ENCODE measurements at places on chromosomes 4 and X.

- peak; percentile 14 for DNase-seq
These were observed 3.0 kb downstream of the LINC00632 start for GRCh38 chrX:140712413-140713173.

GRCh38 chr4:38008571-38009021, 48.4 kb downstream of the PTTG2 start:
- no peak for DNase-seq

- DNase-seq = no peak
These were observed 107.9 kb downstream of the CPEB2 start for GRCh38 chr4:15110120-15110571.

GRCh38 chrX:120356084-120356483, 5.8 kb upstream of the ATP1B4 start:
- DNase-seq = no peak

- DNase-seq = no peak
These were observed 371.4 kb downstream of the NLGN4X start for GRCh38 chrX:5857232-5857631.

GRCh38 chr4:146124023-146124680, 51.4 kb upstream of the LSM6 start:
- DNase-seq = no peak

DNA sequence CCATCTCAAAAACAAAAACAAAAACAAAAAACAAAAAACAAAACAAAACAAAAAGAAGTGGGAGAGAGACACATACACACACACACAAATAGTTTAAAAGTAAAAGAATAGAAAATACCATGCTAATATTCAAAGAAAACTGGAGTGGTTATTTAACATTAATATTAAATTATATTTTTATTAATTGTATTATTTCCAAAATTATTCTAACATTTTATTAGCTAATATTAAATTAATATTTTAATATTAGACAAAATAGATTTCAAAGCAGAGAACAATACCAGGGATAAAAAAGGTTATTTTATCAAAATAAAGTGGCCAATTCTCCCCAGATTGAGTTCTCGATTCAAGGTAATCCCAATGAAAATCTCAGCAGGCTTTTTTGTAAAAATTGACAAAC, 90.9 kb downstream of the NAT8L start:
- no peak for DNase-seq

DNA sequence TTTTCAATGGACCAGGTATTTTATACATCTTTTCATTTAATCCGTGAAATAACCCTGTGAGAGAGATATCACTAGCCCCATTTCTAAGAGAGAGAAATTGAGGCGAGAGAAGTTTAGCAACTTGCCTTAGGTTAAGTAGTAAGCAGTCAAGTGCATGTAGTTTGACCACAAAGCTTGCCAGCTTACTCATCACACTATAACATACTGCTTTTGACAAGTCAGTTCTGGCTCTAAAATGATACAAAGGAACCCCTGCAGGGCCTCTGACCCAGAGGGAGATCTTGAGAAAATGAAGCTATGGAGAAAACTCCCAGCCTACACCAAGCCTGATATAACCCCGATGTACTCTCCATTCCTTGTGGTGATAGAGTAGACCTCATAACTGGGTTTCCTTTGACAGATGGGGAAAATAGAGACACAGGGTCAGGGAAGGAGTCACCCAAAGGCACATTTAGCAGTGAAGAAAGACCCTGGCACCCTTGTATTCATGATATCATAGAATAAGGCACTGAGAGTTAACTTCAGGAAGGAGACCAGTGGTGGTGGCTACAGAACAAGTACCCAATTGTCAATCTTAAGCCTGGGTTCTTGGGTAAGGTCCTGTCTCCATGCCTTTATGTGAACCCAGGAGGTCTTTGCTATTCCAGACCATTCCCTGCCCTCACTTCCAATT, 60.2 kb upstream of the MSN start:
- DNase-seq = peak; percentile 13

- no peak for DNase-seq
These were observed 99.5 kb upstream of the BLTP1 start for GRCh38 chr4:122052677-122053076.

DNA sequence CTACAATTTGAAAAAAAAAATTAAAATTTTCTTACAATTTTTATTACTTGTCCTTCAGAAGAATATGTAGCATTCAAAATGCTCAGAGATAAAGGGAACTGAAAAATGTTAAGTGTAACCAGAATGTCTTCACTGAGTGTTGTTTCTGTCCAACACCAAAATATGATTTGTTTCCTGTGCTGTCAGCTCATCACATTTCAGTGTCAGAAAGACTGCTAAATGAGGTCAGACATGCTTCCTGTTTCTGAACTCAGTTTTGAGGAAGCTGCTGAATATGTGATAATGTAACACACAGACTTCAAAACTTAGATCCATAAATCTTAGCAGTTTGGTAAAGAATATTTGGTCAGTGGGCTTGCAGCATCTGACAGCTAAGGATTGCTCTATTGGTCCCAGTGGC, 1849.7 kb downstream of the PCDH7 start:
- DNase-seq = no peak

DNA sequence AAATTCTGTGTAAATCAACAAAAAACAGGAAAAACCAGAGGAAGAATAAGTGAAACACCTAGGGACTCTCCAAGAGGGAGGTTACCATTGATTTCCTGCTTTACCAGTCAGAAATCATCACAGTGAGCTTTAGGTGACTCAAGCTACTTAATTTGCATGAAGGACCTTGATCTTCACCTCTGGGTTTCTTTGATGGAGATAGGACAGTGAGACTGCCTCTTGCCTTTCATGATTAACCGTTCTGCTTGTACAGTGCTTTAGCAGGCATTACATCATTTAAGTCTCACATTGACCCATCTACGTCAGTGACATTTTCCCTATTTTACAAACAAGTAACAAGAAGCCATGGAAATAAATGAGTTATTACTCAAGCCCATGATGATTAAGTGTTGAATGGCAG, 3.4 kb upstream of the GK start:
- DNase-seq = no peak

DNA sequence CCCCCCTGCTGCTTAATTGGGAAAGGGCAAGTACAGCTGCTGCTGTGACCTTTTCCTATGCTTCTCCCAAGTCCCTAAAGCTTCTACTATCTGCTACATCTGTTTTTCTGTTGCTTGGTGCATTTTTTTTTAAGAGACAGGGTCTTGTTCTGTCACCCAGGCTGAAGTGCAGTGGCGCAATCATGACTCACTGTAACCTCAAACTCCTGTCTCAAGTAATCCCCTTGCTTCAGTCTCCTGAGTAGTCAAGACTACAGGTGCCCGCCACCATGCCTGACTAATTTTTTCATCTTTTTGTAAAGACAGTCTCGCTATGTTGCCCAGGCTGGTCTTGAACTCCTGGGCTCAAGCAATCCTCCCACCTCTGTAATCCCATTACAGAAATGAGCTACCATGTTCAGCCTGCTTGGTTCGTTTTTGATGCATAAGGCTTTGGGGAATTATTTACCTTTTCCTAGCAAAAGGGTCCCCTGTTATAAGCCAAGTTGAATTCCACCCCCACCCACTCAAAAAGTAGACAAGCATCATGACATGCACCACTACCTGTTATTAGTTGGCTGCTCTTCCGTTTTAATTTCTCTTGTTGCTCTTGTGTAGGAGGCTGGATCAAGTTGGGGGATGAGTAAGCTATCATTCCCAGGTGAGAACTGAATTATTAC, 39.6 kb downstream of the DGKK start:
- DNase-seq = no peak

DNA sequence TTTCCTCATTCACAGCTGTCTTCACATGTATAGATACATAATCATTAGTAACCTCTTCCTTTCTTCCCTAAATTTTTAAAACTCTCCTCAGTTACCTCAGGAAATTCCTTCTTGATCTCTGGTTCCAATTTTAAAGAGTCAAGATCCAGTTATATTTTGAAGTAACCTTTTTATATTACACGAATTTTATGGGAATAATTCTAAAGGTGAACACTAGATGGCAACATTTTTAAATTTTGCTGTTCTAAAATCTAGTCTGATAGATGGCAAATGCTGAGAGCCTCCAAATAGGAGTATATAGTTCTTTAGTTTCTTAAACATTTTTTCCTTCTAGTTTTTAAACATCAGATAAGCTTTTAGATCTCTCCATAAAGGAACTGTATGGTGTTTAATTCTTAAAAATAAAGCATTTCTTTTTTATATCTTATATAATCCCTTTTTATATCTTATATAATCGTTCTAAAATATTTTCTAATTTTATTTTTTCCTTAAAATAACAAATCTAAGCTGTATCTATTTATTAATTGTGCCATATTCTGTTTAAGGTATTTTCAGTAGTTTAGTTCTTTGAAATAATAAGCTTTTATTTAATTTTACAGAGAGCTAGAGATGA, 37.9 kb upstream of the PAPSS1 start:
- peak; percentile 45 for DNase-seq

- no peak for DNase-seq
These were observed 109.7 kb upstream of the ARX start for GRCh38 chrX:25125483-25125882.

- no peak for DNase-seq
These were observed 2.8 kb upstream of the PCDH7 start for GRCh38 chr4:30717208-30718020.

DNA sequence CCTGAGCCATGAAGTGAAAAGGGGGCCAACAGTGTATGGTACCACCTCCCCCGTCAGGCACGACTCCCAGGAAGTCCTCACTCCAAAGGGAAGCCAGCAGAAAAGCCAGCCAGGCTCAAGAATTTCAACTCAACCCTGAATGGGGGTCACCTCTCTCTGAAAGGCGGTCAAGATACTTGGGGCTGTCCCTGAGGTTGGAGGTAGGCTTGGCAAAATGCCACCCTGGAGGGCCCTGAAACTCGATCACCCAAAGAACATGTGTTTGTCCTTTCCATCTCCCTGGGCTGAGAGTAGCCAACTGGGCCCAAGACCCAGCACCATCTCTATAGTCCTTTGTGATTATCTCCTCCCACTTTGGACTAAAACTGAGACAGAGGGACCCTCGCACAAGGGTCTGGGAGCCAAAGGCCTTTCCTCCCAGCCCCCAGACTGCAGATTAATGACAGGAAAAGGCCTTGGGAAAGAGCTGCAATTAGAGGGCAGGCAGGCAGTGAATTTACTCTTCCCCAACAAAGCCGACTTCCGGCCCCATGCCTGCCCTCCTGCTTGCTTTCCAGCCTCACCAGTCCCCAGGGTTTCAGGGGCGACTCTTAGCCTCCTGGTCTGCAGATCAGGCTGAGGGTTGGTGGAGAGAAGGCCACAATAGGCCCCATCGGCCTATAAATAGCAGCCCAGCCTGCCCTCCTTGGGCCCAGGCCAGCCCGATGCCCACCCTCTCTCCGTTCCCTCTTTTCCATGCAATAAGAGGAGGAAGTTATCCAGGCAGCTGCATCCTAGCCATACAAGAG, 5.6 kb downstream of the SASH3 start:
- DNase-seq = no peak

DNA sequence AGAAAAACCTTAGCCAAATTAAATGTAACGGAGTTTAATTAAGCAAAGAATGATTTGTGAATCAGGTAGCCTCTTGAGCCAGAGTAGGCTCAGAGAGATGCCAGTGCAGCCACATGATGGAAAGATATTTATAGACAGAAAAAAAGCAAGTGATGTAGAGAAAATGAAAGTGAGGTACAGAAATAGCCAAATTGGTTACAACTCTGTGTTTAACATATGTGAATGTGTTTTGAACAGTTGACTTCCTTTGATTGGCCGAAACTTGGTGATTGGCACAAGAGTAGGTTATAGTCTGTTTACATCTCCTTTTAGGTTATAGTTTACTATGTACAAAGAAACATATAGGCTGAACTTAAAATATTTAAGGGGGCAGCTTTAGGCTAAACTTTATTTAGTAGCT, 459.9 kb upstream of the BOD1L1 start:
- DNase-seq = no peak

GRCh38 chr4:185332575-185333464, 62.9 kb downstream of the LRP2BP start:
- no peak for DNase-seq

DNA sequence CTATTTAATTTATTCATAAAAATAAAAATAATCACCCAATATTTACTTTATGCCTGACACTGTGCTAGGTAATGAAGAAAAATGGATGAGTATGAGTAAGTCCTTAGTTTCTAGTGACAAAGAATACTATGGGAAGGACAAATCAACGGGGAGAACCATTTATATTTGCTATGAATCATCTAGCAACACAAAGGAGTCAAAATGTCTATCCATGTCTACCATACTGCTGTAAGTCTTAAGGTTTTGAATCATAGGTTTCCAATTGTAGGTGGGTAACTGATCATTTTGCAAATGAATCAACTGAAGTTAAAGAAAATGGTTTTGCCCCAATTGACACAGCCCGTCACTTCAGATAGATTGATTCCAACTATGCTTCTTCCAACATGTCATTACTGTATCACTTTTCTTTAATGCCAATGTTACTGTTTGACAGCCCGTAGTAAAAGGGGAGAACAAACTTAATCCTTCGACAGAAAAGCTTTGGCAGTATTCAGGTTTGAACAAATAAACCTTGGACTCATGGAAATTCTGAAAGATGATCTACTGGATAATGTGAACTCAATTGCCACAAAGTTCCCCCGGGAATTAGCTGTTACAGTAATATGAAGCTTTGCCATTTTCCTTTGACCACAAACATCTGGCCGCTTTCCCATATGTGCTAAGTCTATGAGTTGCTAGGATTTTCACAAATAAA, 3.2 kb downstream of the TDO2 start:
- DNase-seq = no peak

DNA sequence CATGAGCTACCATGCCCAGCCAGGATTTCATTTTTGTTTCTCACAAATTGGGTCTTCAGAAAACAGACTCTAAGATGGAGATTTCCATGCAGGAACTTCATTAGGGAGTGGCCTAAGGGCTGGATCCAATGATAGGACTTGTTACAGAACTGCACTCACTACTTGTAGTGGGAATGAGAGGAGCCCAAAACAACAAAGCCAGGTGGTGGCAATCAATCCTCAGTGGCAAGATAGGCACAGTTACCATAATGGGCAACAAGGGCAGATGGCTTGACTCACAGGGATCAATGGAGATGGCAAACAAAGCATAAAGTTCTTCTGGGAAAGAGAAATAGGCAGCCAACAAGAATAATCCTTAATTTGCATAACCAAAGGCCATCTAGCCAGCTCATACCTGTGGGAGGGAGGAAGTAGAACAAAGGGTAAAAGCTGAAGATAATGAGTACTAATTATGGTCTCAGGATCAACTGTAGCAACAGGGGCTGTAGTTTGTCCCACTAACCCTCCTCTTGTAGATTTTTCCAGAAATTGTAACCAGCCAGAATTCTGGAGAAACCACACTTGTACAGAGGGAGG, 72.8 kb upstream of the MAPK10 start:
- DNase-seq = no peak

DNA sequence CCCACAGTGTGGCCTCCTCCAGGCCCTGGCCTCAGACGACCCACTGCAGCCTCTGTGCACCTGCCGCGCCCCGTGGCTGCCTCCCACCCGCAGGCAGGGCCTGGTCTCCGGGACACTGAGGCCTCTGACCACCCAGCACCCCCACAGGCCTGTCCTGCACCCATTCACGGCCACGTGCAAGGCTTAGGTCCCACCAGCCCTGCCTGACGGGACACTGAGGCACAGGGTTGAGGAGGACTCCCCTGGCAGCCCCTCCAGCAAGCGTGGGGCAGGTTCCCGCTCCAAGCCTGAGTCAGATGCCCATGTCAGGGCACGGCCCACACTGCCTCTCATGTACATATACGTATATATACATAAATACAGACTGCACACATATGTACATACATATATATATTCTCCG, 23.5 kb downstream of the NELFA start:
- no peak for DNase-seq
